ENCODE measurements at places on chromosomes 6 and 20. TPM values are rescaled to one million over a fixed set of nuclear protein-coding genes. Genes with fewer than 3 reads are reported as not detected.
A peak's percentile ranks its signal among the peaks of the same experiment; 100 is the strongest.

SNRPB2 gene
- total RNA-seq = 68.5 TPM

DNA sequence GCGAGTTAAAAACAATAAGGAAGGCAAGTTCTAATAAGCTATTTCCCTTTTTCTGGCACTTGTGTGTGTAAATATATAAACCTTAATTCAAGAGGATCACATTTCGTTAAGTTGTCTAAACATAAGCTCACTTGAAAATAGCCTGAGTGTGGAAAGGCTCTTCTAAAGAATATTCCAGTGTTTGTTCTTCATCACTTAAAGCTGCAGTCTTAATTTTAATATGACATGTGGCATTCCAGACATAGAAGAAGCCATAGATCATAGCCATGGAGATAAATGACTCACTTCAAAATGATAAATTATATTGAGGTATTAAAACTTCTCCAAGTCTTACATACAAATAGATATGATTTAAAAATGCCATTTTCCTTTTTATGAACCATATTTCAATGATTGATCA, 42.1 kb downstream of the IYD start:
- H3K27ac ChIP-seq = no peak overlapping the region
- no peak overlapping the region for H3K4me3 ChIP-seq
- DNase-seq = no peak
- H3K27me3 ChIP-seq = peaks cover 4% of the 10 kb centered on the region
- H3K4me1 ChIP-seq = no peaks in the 10 kb centered on the region

GRCh38 chr6:28633445-28634215, 107.9 kb downstream of the GPX5 start:
- no peaks in the 10 kb centered on the region for H3K27me3 ChIP-seq
- H3K36me3 ChIP-seq = no peaks in the 10 kb centered on the region

DNA sequence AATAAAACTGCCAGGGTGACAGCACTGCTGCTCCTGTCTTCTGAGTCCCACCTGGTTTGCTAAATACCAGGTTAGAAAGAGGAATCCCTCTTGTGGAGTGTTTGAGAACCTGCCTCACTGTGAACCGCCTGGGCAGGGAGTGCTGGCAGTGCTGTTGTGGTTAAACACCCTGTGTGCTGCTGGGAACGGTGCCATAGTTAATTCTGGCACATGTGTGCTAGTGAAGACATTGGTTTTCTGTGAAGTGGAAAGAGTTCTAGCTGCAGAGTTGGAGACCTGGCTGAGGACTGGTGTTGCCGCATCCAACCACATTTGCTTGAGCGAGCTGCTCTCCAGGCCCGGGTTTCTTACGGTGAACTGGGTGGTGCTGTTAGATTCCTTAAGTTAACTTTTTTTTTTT, 72.7 kb downstream of the IGF2R start:
- no peaks in the 10 kb centered on the region for H3K27me3 ChIP-seq
- H3K4me1 ChIP-seq = no peaks in the 10 kb centered on the region
- peaks cover 29% of the 10 kb centered on the region for H3K36me3 ChIP-seq

- H3K27me3 ChIP-seq = no peaks in the 10 kb centered on the region
- no peak overlapping the region for H3K4me3 ChIP-seq
- no peaks in the 10 kb centered on the region for H3K36me3 ChIP-seq
- no peak for DNase-seq
- peak overlapping the region; percentile 87 for H3K27ac ChIP-seq
Measured at GRCh38 chr6:163324688-163325389, 89.7 kb upstream of the QKI start.

DNA sequence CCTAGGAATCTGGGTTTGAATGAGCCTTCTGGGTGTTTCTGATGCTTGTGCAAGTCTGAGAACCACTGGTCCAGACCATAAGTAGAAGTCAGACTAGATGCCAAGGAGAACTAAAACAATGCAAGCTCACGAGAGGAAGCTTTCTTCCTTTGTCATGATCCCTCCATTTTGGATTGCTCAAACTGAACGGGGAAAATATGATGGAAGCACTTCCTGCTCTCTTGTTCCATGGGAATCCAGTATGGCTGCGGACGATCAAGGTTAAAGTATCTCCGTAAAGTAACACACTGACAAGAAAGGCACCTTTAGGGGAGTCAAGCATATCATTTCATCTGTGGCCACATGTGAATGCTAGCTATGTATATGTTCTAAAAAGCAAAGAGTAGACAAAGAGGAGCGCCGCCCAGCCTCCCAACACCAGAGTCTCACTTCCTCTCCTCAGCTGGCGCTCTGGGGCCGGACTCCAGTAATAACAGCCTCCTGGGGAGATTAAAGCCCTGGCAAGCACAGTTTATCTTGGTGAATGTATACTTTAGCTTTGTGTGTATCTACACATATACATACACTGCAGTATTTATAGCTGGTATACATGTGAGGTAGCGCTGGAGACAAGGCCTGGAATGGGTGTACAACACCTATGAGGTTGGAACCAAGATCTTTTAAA, 88.1 kb downstream of the FOXC1 start:
- no peak overlapping the region for H3K27ac ChIP-seq
- no peaks in the 10 kb centered on the region for H3K27me3 ChIP-seq
- H3K4me1 ChIP-seq = no peaks in the 10 kb centered on the region
- H3K36me3 ChIP-seq = no peaks in the 10 kb centered on the region
- H3K4me3 ChIP-seq = no peak overlapping the region
- no peak for DNase-seq

GRCh38 chr20:36830791-36831691, 44.9 kb upstream of the TLDC2 start:
- no peaks in the 10 kb centered on the region for H3K27me3 ChIP-seq
- no peak overlapping the region for H3K4me3 ChIP-seq
- H3K4me1 ChIP-seq = peaks cover 10% of the 10 kb centered on the region
- H3K27ac ChIP-seq = no peak overlapping the region
- no peaks in the 10 kb centered on the region for H3K36me3 ChIP-seq

BNIP5 gene
- not detected for total RNA-seq

DNA sequence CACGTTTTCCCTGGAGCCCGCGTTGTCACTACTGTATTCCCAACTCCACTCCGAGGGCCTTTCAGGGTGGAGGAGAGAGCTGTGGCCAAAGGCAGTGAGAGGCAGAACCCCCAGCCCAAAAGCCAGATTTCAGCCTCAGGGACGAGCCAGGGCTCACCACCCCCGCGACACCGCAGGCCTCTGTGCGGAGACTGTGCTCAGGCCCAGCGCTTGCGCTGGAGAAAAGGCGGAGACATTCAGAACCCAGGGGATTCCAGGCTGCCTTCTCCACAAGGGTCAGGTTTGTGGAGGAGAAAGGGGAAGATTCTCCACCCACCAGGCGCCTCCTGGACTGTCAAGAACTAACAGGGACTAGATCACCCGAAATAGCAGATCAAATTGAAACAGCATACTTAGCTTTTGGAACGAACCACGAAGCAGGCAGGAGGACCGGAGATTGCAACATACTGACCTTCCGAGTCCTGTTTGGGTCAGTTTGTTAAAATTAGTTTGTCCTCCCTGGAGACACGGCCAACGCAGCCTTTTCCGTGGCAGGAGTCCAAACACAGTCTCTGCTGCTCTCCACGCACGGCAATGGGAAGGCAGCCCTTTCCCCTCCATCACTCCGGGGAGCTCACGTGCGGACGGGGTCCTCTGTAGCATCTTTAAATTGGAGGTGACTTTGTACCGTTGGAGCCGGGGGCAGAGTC, 14.4 kb downstream of the DLL1 start:
- no peaks in the 10 kb centered on the region for H3K27me3 ChIP-seq
- no peak overlapping the region for H3K4me3 ChIP-seq
- H3K27ac ChIP-seq = no peak overlapping the region
- peaks cover 10% of the 10 kb centered on the region for H3K4me1 ChIP-seq
